ENCODE measurements at places on chromosomes 1 and 21.
A peak's percentile ranks its signal among the peaks of the same experiment; 100 is the strongest.

GRCh38 chr1:155006601-155007101 lies 4.0 kb downstream of the ZBTB7B start:
- peak; percentile 74 for DNase-seq

DNA sequence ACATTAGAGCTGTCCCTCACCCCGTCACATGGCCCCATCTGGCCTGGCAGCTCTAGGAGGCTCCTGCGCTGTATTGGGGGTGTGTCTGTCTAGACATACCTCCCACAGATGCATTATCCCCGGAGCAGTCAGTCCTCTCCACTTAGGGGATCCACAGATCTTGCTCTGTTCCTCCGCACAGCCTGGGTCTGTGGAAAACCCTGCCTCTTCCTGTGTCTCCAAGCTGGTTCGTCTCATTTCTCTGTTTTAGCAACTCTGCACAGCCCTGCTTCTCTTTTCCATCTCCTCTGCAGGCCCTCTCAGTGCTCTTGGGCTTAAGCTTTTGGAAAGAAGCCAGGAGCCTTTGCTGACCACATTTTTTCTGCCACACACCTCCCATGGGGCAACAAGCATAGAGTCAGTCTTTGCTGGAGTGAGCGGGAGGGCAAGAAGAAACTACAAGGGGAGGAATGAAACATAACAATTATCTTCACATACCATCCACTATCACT lies 241.5 kb downstream of the FOXD2 start:
- DNase-seq = no peak

- no peak for DNase-seq
These were observed 1.3 kb upstream of the DUSP23 start for GRCh38 chr1:159779403-159779851.

DNA sequence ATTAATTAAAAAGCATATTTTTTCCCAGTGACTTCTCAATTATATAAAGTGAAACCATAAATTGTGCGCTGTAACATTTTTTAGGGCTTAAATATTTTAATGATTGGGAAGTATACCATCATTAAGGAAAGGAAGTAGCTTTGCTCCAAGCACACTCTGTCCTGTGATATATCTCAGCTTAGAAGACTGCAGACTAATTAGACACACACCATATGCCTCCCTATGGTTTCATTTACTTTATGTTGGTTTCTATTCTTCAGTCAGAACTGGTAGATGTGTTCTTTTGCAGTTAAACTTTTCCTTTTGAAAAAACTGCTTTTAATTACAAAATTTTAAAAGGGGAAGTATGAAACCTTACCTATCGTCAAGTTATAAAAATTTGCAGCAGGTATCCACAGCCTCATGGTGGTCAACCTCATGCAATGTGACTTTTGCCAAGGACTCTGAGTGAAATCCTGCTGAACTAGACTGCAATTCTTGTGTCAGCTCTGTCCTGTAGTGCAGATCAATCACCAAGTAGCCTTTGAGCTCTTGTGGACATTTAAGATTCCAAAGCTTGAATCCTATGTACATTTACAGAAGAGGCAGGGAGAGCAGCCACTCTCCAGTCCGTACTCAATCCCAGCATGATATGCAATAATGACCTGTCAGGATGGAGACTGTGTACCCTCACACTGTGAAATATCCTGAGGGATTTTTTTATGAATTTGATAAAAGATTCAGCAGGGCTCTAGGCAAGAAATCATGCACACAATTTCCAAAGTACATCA lies 149.1 kb downstream of the AMY1C start:
- no peak for DNase-seq

DNA sequence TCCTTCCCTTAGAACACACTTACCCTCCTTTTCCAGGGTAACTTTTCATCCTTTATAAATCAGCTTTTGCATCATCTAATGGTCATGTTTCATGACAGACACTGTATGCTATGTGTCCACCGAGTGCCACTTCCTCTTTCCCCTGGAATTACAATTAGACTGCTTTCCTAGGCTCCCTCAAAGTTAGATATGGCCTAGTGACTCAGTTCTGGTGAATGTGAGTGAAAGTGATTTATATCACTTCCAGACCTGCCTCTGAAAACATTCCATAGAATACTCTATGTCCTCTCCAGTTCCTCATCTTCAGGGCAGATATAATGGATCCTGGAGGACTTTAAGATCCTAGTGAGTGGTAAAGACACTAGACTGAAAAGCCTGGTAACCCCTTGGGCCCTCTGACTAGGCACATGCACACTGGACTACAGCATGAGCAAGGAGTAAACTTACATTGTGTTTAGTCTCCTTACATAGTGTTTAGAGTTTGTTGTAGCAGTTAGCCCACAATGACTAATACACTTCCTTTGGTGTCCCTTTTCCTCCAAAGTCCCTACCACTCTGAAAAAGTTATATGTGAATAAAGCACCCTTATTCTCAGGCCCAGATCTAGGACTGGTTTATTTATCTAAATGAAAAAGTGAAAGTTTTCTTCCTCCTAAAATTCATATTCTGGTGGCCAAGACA lies 59.3 kb downstream of the GPR88 start:
- DNase-seq = no peak

- DNase-seq = no peak
These were observed 6.0 kb downstream of the FOXO6 start for GRCh38 chr1:41367288-41367642.

- no peak for DNase-seq
These were observed 3.8 kb downstream of the LRRC3 start for GRCh38 chr21:44458971-44459711.

GRCh38 chr1:223143537-223144248 lies 645 bp upstream of the TLR5 start:
- peak; percentile 65 for DNase-seq

DNA sequence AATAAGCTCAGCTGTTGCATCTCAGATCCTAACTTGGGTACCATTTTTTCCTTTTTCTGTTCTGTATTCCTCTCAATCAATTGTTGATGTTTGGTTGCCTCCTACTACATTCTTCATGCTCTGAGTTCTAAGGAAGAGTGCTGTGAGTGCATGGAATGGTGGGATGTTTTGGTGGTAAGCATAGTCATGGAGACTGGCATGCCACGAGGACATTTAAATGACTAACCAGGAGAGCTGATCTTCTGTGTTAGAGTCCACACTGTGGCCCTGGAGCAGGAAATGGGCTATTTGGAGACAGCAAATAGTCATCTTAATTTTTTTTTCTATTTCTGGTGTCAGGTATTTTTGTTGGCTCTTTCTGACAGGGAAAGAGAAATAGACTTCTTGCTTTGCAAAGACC lies 69.5 kb upstream of the HSD17B7 start:
- DNase-seq = no peak

- no peak for DNase-seq
These were observed 16.7 kb downstream of the SOAT1 start for GRCh38 chr1:179310291-179310690.

DNA sequence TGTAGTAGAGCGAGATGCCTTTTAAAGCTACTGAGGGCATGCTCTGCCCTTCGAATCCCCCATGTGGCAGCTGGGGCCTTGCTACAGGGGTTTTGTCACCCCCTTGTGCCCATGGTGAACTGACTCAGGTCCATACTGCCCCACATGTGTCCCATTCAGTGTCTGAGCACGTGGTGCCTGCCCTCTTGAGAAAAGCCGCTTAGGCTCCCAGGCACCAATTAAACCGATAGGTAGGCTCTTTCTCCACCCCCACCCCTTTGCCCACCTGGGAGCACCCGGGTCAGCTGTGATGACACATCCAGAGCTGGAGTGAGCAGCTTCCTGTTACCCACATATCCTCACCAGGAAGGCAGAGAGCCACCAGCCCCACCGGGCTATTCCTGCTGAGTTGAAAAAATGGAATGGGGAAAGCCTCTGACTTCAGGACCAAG lies 30.5 kb downstream of the TMCC2 start:
- DNase-seq = no peak

GRCh38 chr1:172376431-172376830 lies 44.1 kb upstream of the C1orf105 start:
- DNase-seq = no peak

- DNase-seq = no peak
These were observed 1363.9 kb upstream of the ADGRL2 start for GRCh38 chr1:80436851-80437250.

- no peak for DNase-seq
These were observed 61.6 kb downstream of the EDEM3 start for GRCh38 chr1:184693011-184693410.

DNA sequence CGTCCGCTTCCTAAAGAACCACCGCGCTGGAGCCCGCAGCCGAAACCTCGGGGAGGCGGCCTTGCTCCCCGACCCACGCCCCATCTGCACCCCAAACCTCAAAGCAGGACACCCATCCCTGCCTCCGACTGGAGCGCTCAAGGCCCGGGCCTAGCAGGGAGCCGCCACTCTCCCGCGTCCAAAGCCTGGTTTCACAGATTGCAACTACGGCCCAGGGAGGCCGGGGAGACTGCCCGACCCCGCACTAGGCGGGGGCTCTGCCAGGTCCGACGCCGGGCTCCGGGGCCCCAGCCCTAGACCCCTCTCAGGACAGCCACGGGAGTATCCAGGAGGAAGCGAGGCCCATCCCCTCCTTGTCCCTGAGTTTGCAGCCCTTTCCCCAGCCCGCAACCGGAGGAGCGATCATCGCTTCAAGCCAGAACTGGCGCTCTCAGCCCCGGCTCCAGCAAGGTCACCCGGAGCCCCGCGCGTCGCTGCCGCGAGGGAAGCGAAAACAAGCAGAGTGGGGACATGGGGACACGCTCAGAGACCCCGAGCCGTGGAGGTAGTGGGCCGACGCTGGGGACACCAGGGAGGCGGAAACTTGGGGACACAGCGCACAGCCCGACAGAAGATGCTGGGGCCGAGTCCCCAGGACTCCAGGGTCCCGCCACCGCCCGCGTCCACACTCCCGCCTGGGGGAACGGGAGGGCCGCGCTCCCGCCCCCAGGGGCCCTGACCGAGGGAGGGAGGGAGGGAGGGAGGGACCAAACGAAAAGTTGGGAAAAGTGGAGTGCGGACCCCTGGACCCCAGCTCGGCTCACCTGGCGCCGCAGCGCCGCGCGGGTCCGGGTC lies 433 bp downstream of the TMEM200B start:
- DNase-seq = peak; percentile 72

GRCh38 chr21:41156142-41156541 lies 11.8 kb upstream of the BACE2 start:
- DNase-seq = no peak

DNA sequence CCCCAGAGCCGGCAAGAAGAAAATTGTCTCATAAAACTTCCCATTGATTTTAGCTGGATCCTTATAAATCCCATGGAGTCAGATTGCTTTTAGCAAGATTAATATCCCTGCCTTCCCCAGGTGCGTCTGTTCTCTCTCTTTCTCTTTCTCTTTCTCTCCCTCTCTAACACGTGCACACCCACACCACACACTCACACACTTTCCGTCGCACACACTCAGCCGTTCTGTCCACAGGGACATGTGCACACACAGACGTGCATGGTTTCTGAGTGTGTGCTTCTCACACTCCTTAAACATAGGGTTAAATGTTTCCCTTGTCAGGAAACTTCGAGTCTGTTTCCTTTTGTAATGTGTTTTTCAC lies 98.7 kb upstream of the NFIA start:
- DNase-seq = no peak

Data from activated CD8-positive, alpha-beta memory T cell treated with anti-CD3 and anti-CD28 coated beads for 24 hours (primary cell).